Activated CD4-positive, alpha-beta T cell treated with anti-CD3 and anti-CD28 coated beads, Interleukin-2, amount 50 U/mL, for 24 hours (primary cell): ENCODE measurements at places on chromosomes 7 and 10.

DNA sequence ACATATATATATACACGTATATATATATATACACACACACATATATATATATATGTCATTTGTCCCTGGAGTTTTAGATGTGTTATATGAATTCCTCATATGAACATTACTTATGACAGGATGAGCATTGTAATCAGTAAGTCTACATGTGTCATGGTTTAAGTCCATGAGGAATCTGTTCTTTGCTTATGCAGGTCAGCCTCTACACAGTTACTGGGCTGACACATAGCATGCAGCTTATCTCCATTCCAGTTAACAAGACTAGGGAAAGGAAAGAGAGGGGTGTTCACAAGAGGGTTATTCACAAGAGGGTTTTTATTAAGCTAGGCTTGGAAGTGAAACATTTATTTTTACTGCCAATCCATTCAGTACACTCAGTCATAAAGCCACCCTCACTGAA, 226.7 kb downstream of the SNX13 start:
- DNase-seq: no peak

DNA sequence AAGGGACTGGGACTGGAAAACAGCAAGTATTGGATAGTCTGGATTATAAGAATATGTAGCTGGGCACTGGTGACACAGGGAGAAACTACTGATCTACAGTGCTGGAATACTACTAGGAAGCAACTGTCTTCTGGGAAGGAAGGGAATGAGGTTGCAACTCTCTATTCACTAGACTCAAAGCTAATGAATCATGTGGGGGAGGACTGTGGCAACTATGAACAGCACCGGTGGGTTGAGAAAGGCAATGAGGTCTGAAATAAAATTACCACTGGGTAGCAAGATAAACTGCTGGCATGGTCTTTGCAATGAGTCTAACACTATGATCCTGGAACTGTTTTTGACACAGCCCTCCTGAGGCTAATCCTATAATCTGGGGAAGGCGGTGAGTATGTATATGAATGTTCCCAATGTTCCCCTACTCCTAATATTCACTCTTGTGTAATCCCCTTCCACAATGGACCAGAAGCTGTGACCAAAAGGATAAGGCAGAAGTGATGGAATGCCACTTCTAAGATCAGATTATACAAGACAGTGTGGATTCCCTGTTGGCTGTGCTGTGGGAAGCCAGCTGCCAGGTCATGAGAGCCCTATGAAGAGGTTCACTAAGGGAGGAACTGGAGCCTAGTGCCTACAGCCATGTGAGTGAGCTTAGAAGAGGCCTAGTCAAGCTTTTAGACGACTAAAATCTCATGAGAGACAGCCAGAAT, 101.3 kb upstream of the DNAJB12 start:
- DNase-seq: no peak

DNA sequence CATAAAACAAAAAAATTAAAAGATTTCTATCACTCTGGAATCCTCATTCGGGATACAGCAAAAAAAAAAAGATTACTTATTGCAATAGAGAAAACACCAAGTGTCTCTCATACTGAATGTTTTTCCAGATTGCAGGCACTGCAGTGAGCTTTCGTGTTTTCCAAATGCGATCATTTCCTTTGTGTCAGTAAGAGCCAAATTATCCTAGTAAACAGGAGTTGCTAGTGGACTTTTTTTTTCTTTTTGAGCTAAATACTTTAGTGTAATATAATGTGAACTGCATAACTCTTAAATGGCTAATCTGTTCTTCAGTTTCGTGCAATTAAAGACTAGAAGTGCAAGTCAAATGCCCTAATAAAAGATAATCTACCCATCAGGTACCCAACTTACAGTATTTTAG, 44.4 kb upstream of the TOMM7 start:
- no peak for DNase-seq

DNA sequence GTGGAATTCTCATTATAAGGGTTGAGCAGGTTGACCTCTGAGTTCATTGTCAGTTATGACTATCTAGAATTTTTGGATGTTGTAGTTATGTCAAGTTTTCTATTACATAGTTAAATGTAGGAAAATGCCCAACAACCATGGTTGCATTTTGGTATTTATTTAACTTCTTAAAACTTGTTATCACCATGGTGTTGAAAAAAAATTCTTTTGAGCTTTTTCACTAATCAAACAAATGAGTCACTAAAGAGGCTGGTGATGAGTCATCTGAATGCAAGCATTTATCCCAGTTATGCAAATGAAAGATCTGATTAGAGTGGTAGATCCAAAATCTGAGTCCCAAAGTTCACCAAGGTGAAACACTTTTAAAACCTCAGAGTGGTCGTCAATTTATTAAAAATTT, 624.7 kb upstream of the IGFBP3 start:
- no peak for DNase-seq

GRCh38 chr10:132111121-132111731, 45.5 kb downstream of the JAKMIP3 start:
- no peak for DNase-seq

DNA sequence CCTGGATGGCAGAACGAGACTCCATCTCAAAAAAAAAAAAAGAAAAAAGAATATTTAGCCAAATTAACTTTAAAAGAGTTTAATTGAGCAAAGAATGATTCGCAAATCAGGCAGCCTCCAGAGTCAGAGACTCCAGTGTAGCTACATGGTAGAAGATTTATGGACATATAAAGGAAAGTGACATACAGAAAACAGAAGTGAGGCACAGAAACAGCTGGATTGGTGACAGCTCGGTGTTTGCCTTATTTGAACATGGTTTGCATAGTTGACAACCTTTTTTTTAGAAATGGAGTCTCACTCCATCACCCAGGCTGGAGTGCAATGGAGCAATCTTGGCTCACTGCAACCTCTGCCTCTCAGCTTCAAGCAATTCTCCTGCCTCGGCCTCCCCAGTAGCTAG, 35.2 kb upstream of the TNS3 start:
- no peak for DNase-seq

- DNase-seq: no peak
Measured at GRCh38 chr7:23712368-23713284, 2.6 kb downstream of the STK31 start.

GRCh38 chr10:58952747-58953466, 223.5 kb upstream of the PHYHIPL start:
- no peak for DNase-seq

DNA sequence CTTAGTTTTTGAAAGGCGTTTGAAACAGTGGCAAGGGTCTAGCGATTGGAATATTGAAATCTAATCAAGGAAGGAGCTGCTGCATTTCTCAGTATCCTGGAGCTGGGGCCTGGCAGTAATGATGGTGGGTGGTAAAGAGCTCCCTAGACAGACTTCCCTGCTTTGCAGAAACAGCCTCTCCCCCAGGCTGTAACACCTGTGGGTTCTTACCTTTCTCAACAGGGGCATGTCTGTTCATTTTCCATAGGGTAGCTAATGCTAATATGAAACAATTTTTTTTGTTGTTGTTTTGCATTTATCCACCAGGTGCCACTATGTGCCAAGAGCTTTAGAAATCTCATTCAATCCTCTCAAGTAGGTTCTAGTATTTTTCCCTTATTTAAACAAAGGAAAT, 345.5 kb downstream of the REEP3 start:
- no peak for DNase-seq

GRCh38 chr7:139232377-139232717, 1.3 kb downstream of the UBN2 start:
- DNase-seq: no peak

DNA sequence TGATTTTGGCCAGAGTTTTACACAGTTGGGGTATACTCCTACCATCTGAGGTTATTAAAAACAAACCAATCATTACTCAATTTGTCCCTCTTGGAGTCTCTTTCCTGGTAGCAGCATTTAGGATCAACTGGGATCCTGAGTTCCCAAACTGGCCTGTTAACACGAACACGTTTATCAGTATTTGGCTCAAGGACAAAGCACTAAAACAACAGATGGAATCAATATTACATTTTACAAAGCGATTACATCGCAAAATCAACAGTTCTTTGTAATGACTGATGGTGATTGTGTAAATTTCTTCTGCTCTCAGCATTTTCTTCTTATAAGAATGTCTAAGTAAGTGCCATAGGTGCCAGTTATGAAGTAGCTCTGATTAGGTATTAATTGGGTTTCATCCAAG, 582.9 kb upstream of the ANKRD30A start:
- no peak for DNase-seq

- no peak for DNase-seq
Measured at GRCh38 chr10:32000937-32001336, 55.3 kb downstream of the KIF5B start.

DNA sequence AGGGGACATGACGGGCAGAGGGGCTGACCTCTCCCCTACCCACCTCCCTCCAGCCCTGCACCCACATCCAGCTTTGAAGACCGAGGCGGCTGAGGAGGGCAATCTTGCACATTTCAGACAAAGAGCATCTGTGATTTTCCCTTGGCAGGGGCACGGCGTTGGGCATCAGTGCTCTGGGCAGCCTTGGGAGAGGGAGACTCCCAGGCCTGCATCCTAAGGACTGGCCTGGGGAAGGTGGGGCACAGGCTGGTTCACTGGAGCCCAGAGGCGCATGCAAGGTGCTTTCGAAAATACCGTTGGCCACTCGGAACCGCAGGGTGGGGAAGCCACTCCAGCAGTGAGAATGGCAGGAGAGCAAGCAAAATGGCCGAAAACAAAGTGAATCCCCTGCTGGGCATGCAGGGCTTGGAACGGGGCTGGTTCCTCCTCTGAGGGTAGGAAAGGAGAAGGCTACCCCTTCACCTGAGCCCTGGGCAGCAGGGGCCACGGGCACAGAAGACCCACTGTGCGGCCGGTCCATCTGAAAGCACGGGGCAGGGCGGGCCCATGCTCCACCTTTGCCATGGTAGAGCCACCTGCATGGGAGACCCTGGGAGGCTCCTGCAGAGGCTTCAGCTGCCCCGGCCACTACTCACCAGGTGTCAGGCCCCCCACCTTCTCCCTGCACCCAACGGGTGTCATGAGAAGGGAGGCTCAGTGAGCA, 49.8 kb downstream of the EBF3 start:
- DNase-seq: no peak

DNA sequence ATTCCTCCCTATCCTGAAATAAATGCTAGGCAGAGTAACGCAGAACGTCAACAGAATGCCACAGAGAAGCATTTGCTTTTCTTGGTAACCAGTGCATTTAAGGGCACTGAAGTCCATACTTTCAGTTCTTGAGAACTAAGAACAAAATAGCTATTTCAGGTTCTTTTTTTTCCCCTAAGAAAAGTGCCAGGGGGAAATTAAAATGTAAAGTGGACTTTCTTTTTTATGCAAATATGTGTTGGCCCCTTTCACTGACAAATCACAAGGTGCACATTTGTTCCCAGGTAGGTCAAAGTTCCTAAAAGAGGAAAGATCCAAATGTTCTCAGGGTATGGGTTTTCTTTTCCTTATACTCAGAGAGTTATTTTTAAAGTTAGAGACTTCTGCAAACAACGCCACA, 151.5 kb downstream of the HPSE2 start:
- DNase-seq: no peak

DNA sequence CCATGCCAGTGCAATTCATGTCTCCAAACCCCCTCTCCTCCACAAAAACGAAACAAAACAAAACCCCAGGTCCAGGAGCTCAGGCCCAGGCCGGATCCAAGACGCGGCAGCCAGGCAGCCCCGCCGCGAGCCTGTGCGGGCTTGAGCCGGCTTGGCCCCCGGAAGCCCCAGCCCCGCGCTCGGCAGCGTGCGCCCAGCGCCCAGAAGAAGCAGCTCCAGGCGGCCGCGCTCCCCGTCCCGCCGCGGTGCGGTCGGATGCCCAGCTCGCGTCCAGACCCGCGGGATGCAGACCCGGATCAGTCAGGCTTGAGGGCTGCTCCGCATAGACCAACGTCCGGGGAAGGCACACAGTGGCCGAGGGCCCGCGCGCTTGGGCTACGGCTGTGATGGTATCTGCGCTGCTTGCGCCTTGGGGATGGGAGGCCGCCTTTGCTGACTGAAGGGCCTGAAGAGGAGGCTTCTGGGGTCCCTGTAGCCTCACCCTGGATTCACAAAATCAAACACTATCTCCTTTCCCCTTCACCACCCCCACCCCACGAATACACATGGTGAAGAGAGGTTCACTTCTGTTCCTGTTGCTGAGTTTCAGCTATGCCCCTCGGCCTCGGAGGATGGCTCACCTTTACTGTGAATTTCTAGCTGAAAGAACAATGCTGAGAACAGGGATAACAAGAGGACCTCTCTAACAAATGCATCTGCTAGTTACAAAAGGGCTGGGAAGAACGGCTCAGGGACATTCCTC, 79.9 kb upstream of the EN2 start:
- DNase-seq: no peak

DNA sequence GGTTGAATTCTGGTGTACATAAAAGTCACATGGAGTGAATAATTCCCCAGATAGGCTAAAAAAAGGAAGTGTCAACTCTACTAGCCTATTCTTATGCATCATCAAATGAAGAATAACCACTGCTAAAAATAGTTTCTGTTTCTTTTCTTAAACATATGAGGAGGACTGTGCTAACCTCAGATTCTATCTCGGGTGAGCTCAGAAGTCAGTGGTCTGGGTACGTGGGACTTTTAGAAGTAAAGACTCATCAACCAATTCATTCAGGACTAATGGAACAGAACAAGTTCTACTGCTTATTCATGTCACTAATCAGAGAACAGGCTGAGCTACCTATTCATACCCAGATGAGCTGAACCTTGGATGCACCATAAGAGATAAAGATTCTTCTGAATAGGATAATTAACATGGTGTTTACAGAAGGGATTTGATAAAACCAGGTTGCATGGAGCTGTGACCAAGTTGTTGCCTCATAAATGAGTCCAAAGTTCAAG, 9.5 kb upstream of the ASAH2 start:
- no peak for DNase-seq

DNA sequence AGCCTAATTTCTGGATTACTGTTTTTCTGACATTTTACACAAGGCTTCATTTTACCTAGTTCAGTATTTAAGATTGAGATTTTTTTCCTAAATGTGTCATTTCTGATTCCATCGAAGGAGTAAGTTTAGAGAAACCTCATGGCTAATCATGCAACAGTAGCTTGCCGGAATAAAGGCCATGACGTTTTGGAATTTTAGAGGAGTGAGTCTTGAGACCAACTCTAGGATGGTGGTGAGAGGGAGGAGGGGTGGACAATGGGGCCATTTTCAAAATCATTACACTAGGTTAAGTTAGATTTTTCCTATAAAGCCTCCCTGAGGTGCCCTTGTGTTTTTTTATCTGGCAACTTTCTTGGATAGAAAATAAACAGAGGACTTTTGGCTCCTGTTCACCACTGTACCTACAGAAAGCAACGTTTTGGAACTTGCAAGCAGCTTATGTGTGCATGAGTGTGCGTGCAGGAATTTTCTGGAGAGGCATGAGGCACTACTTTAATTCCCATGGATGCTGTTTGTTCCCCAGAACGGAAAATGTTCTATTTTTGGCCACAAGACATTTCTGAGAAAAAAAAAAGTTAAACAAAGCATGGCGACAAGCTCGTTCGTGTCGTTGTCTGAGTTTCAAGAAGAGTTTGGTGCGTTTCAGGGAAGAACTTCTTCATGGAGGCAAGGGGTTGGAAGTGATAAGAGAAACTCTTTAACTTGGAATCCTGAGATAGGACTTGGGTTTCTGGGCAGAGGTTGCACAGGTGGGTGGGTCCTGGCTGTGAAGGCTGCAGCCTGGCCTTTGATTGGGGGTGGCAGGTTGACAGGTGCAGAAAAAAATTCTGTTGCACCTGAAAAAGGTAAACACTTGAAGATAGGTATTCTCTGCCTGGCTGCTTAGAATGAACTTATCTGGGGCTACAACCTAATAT, 178.1 kb downstream of the PTEN start:
- DNase-seq: no peak

GRCh38 chr7:67313213-67313612, 316.6 kb downstream of the TYW1 start:
- DNase-seq: no peak

GRCh38 chr7:38372290-38372689, 98.9 kb upstream of the TARP start:
- DNase-seq: no peak

GRCh38 chr10:49039409-49039808, 75.9 kb downstream of the VSTM4 start:
- no peak for DNase-seq
